Natural killer cell (primary cell): ENCODE measurements at places on chromosomes 5 and 9.

DNA sequence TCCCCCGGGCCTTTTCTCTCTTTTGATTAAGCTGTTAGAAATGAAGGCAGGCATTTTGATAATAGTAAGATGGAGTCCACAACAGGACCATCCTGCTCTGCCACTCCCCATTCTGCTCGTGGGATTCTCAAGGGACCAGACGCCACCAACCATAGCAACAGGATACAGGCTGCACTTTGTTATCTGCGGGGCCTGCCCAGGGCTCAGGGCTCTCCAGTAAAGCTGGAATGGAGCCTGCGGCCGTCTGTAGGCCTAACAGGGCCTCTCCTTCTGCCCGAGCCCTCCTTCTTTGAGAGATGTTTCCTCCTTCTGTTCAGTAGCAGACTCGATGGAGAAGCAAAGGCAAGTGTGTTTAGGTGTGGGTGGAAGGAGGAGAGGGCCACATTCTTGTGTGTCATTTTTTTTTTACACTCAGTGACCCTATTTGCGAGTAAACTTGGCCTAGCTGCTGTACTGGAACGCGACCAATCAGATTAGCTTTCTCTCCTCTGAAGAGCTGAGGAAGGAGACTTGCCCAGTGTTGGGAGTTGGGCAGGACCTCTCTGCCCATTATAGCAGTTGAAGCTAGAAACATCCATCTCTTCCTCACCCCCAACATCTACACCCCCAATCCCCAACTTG is 8.9 kb upstream of the EPB41L4B start:
- DNase-seq: no peak

- no peak for DNase-seq
Measured at GRCh38 chr5:168714046-168714445, 134.9 kb upstream of the PANK3 start.

- DNase-seq: no peak
Measured at GRCh38 chr5:179154346-179154990, 94.3 kb downstream of the ZNF354C start.

GRCh38 chr5:56112526-56113121 is 117.9 kb upstream of the IL6ST start:
- no peak for DNase-seq

DNA sequence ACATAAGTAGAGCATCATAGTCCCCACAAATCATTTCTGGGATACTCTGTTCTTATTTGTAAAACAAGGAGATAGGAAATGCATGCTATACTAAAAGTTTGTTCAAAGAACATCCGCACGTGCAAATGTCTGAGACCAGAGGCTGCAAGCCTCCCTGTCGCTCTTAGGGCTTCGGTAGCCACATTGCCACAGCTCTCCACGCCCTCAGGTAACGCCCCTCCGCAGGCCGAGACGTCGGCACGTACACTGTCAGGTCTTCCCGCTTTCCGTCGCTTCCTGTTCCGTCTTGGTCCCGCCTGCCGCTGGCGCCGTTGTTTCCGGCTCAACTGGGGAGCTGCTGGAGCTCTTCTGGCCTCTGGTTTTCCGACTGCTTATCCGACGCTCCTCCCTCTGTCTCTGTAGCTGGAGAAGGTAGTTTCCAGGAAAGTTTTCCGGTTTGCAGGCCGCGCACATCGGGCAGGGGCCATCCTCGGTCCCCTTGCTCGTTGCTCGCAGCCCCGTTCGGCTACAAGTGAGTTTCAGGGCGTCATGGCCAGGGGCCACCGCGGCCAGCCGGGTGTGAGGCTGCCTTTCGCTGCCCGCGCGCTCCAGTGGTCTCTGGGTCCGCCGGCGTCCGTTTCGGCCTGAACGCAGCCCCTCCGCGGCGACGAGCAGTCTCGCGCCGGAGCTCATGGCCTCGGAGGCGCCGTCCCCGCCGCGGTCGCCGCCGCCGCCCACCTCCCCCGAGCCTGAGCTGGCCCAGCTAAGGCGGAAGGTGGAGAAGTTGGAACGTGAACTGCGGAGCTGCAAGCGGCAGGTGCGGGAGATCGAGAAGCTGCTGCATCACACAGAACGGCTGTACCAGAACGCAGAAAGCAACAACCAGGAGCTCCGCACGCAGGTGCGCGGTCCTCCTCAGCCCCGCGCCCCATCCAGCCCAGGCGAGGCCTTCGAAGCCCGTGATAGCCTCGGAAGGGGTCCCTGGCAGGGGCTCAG is at the start of gene AGGF1:
Gene AGGF1 (plus strand): TSS at position 308 of the 975 bp plus-strand sequence. CDS start 363 bp downstream, at position 671.
- peak; percentile 72 for DNase-seq

GRCh38 chr9:112970939-112971338 is 41.1 kb downstream of the ZNF883 start:
- no peak for DNase-seq

- DNase-seq: no peak
Measured at GRCh38 chr9:128555180-128555721, 2.9 kb downstream of the SPTAN1 start.
